ENCODE measurements at places on chromosomes 6 and 20.

DNA sequence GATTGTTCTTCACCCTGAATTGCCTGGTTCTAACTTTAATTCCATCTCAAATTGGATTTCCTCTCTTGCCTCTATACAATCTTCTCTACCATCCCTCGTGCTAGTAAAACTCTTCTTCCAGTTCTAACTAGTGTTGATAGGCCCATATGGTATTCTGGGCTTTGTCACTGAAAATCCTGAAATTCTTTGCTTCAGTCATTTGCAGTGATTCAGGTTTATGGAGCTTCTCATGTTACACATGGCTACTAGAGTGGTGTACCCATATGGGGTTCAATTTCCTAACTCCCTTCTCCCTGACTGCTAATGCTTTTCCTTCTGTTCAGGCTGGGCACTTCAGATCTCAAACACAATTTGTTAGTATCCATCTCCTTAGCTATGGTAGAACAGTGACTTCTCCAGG, 956.6 kb downstream of the KIF16B start:
- no peak for DNase-seq

DNA sequence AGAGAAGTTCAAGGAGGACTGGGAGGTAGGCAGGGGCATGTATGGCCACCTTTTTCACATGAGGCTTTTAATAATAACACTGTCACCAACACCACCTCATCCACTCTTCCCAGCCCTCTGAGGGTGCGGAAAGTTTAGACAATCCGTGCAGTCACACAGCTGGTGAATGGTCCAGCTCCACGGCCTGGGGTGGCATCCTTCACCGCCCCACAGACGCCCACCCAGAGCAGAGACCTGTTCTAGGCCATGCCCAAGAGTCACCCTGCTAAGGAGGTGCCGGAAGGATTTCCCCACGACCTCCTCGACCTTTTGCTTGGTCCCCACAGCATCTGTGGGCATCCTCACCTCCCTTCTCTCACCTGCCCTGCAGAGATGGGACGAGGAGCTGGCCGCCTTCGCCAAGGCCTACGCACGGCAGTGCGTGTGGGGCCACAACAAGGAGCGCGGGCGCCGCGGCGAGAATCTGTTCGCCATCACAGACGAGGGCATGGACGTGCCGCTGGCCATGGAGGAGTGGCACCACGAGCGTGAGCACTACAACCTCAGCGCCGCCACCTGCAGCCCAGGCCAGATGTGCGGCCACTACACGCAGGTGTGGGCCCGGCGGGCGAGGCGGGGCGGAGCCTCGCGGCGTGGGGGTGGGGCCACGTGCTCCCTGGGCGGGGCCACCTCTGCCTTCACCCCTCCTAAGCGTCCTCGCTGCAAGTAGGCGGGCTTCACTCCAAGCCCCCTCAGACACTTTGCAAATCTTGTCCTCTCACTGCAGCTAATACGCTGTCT, 4.4 kb downstream of the PI16 start:
- DNase-seq: no peak

DNA sequence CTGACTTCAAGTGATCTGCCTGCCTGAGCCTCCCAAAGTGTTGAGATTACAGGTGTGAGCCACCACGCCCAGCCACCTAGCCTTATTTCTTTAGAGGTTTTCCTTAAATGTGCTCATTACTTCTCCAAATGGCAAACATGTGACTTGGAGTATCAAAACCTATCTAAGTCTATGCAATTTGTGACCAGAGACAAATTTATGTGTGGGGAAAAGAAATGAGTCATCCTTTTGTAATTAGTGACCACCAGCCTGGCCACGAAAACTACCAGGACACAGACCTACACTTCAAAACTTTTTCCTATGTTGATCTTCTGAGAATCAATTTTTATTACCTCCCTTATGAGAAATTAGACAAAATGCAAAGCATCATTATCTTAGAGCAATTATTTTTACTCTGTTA, 64.6 kb upstream of the OGFRL1 start:
- DNase-seq: no peak

- no peak for DNase-seq
Measured at GRCh38 chr6:36716476-36717093, 19.0 kb downstream of the RAB44 start.

- no peak for DNase-seq
Measured at GRCh38 chr6:150741633-150742200, 123.8 kb upstream of the MTHFD1L start.

DNA sequence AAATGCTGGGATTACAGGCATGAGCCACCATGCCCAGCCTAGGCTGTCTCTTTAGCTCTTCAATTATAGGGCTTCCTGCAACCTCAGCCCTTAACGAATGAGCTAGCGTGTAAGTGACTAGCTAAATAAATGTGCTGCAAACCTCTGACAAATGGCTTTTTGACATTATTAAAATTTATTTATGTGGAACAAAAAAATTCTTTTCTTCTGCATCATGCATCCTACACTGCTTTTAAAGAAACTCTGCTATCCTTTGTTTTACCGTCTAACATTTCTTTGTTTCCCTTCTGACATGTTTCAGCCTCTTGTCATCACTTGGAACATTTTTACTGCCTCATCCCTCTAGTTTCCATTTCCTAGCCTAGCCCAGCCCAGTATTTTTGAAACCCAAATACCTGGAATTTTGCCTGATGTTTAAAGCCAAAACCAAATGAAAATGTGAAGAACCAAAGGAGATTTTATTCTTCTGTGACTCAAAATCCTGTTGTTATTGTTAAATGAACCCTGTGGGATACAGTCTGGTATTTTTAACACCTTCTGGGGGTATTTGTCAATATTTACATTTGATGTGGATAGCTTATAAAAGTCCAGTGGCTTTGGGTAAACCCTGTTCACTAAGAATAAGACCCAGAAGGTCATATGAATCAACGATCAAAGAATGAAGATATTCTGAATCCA, 9.5 kb downstream of the NT5E start:
- no peak for DNase-seq

GRCh38 chr20:37223053-37223452, 38.6 kb downstream of the GHRH start:
- DNase-seq: no peak

GRCh38 chr6:355373-356208, 36.0 kb upstream of the IRF4 start:
- DNase-seq: no peak

GRCh38 chr20:57266291-57267157, at the start of gene BMP7:
BMP7 (minus strand) TSS chr20:57266641; CDS start chr20:57266122, 519 bp downstream.
- no peak for DNase-seq

DNA sequence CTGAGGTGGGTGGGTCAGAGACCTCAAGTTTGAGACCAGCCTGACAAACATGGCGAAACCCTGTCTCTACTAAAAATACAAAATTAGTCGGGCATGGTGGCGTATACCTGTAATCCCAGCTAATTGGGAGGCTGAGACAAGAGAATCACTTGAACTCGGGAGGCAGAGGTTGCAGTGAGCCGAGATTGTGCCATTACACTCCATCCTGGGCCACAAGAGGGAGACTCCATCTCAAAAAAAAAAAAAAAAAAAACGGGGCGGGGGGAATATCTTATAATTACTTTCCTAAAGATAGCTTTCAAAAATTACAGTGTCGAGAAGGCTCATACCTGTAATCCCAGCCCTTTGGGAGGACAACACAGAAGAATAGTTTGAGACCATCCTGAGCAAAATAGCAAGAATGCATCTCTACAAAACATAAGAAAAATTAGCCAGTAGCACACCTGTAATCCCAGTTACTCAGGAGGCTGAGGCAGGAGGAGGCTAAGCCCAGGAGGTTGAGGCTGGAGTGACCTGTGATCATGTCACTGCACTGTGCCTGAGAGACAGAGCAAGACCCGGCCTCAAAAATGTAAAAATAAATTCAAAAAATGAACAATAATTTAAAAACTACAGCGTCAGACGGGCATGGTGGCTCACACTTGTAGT, 25.8 kb downstream of the CBFA2T2 start:
- no peak for DNase-seq

- no peak for DNase-seq
Measured at GRCh38 chr6:154615483-154616025, 105.1 kb upstream of the CNKSR3 start.

DNA sequence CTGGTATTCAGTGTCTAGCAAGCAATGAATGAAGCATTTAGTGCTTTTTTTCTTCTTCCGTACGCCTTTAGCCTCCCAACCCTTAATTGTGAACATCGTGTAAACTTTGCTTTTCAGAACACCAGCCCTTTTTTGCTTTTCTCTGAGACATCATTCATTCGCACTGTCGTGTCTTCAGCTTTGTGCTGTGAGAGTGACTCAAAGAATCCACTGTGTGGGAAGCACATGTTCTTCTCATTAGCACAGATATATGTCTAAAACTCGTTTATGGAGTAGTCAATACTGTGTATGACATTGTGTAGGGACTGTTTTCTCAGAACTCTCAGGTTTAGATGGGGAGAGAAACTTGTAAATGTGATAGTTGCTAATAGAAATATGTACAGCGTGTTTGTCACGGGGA, 279.1 kb downstream of the FARS2 start:
- DNase-seq: no peak

DNA sequence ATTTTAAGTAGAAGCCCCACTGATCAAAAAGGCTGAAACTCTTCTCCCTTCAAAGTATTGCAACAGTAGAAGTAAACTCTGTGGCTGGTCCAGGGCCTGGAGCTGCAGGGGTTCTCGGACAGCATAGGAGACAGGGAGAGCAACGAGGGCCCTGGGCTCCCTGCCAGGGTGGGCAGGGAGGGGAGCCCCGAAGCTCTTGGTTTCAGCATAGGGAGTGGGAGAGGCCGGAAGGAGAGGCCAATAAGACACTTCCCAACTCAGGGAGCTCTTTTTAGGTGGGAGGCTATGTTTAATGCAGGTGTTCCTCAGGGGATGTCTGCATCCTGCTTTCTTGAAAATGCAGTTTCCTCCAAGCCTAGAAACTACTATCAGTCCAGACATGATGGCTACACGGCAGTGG, 91.1 kb downstream of the LY86 start:
- DNase-seq: no peak

DNA sequence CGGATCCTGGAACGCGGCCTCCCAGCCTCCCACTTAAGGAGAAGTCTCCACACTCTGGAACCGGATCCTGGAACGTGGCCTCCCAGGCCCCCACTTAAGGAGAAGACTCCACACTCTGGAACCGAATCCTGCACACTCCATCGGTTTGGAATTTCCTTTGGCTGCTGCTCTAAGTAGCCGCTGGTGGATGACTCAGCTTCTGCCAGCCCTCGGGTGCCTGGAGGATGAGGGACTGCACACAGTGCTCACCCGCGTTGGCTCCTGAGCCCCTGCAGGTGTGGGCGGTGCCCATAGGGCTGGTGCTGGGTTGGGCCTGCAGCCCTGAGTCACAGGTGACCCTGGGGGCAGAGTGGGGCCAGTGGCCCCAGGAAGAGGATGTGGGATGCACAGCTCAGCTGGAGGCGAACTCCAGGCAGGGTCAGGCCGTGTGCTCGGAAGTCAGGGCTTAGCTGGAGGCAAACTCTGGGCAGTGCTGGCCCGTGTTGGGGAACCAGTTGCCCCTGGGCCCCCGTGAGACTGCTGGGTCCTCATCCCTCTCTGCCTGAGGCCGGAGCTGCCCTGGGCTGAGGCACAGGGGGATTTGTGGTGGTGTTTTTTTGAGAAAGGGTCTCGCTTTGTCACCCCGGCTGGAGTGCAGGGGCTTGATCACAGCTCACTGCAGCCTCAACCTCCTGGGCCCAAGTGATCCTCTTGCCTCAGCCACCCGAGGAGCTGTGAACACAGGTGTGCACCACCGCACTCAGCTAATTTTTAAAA, 13.9 kb upstream of the TNFRSF6B start:
- DNase-seq: no peak

DNA sequence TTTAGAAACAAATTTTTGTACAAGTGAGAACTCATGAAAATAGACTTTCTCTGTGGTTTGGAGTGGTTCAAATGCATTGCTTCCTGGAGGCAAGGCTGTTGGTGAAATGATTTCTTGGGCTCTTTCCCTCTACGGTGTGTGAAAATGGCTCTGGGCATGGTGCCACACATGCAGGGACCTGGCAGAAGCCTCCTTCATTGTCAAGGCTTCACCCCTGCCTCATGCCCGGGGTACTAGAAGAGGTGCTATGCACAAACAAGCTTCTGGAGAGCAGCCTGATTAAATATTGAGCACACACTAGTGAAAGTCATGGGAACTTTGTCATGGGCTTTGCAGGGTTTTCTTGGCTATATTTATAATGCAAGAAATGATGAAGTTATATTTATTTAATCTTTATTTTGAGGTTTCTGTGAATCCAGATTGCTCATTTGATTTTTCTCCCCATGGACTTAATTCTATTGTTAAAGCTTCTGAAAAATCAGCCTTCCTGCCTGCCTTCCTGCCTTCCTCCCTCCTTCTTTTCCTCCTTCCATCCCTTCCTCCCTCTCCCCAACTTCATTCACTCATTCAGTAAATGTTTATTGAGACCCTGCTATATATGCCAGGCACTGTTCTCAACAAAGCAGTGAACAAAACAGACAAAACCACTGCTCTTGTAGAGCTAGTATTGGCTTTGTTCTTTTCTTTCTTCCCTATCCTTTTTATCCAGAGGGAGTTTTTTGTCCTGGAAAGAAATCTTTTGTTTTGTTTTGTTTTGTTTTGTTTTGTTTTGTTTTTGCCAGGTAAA, 21.0 kb downstream of the C6orf89 start:
- no peak for DNase-seq

GRCh38 chr6:147222160-147222838, 18.1 kb downstream of the STXBP5 start:
- DNase-seq: no peak

- no peak for DNase-seq
Measured at GRCh38 chr20:33963751-33964150, 30.0 kb upstream of the RALY start.

- DNase-seq: no peak
Measured at GRCh38 chr20:14935285-14935684, 597.9 kb upstream of the FLRT3 start.

GRCh38 chr20:49846206-49846807, 33.7 kb downstream of the SLC9A8 start:
- DNase-seq: no peak

DNA sequence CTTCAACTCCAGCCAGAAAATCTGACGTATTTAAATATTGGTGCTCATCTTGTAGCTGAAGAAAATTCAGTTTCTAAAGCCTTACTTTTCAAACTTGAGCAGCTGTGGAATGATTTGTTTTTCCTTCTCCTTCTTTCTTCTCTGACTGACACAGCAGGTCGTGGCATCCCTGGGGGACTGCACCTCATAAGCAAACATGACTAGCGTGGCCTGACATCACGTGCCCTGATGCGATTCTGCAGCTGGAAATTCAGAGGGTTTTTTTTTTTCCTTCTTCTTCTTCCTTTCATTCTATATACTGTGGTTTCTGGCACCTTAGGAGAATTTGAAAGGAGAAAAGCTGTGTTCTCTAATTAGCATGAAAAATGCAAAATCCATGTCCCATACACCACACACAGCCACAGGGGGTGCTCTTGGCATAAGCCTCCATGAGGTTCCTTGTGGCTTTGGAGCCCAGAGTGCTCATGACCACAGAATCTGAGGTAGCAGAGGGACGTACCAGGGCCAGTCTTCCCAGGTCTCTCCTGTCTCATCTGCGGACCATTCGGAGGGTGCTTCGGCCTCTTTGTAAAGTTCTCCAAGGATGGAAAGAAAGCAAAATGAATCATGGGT, 258.5 kb upstream of the CDH4 start:
- DNase-seq: no peak

GRCh38 chr6:51153109-51153508, 334.4 kb downstream of the TFAP2B start:
- DNase-seq: no peak

GRCh38 chr20:3046677-3047462, 1.0 kb downstream of the MRPS26 start:
- no peak for DNase-seq
